ENCODE measurements at places on chromosomes 6 and 20. TPM values are rescaled to one million over a fixed set of nuclear protein-coding genes. Genes with fewer than 3 reads are reported as not detected.

Gene MYH7B
- total RNA-seq: 0.11 TPM

DNA sequence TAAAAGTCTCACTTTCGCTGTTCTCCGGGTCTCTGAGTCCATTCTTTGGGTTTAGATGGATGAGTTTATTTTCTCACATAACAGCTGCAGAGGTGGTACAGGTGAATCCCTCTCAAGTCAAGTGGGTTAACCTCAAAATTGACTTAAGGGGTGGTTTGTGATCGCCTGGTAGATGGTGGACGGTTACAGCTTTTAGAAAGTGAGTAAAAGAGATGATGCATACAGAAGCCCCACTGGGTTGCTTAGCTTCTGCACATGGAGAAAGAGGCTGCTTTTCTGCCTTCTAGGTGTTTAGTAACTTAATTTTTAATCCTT lies 146.7 kb downstream of the TRIM27 start:
- peaks cover 95% of the 10 kb centered on the region for H3K27me3 ChIP-seq
- H3K4me1 ChIP-seq: no peaks in the 10 kb centered on the region
- no peak overlapping the region for H3K4me3 ChIP-seq
- no peak overlapping the region for H3K27ac ChIP-seq
- no peak for DNase-seq

GRCh38 chr6:72084992-72085569 lies 198.7 kb downstream of the RIMS1 start:
- no peak overlapping the region for H3K27ac ChIP-seq
- DNase-seq: peak; percentile 46
- H3K4me1 ChIP-seq: no peaks in the 10 kb centered on the region
- H3K4me3 ChIP-seq: no peak overlapping the region

- no peaks in the 10 kb centered on the region for H3K27me3 ChIP-seq
- no peaks in the 10 kb centered on the region for H3K36me3 ChIP-seq
- no peak overlapping the region for H3K4me3 ChIP-seq
- no peak for DNase-seq
- H3K4me1 ChIP-seq: no peaks in the 10 kb centered on the region
Measured at GRCh38 chr6:123169774-123170095, 173.7 kb downstream of the CLVS2 start.

Gene FAM162B
- not detected for total RNA-seq

DNA sequence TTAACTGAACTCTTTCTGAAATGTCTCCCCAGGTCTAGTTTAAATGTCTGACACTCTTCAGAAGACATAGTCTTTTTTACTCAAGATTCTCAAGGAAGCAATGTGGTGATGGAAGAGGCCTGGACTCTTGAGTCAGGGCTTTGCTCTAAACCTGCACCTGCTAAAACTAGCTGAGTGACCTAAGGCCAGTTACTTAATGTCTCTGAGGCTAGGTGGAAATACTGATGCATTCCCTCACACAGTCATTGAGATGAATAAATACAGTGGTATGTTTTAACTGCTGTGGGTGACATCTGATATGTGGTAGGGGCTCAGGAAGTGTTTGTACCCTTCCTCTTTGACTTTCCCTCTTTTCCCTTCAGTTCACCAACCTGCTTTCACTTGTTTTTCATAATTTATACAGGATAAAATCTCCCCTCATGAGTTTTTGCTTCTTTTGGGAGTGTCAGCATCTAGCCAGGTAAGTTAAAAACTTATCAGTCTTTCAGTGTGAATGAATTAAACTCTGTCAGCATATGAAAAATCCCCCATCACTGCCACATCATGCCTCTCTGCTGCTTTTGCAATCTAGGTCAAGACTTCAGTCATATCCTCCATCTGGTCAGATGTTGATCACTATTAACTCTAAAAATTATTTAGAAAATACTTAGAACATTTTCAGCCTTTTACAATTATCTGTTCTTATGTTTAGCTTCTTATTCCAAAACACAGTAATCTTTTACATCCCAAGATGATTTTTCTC lies 178.7 kb upstream of the TNFAIP3 start:
- H3K4me3 ChIP-seq: no peak overlapping the region
- no peak for DNase-seq
- H3K27me3 ChIP-seq: no peaks in the 10 kb centered on the region
- H3K4me1 ChIP-seq: 0 out of 2 replicates have a peak, but pooled peaks cover 5% of the 10 kb centered on the region

Gene SPEF1
- total RNA-seq: not detected

DNA sequence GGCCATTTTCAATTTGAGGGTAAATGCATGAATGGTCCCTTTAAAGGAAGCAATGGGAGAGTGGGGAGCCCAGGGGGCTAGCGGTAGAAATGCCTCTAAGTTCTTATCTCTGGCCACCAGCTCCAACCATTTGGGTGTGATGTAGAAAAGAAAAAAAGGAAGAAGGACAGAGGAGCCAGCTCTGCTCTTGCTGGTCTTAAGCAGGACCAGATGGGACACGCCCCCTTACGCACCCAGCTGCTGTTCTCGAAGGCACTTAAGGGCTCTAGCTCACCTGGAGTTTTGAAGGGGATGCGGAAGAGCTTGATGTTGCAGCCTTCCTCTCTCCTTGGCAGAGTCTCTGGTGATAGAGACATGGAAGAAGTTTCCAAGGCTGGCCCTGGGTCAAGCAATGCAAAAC lies 59.5 kb upstream of the RNF144B start:
- H3K27me3 ChIP-seq: no peaks in the 10 kb centered on the region
- no peaks in the 10 kb centered on the region for H3K4me1 ChIP-seq
- no peak overlapping the region for H3K4me3 ChIP-seq
- no peak for DNase-seq

Gene CENPQ
- 10.8 TPM for total RNA-seq

DNA sequence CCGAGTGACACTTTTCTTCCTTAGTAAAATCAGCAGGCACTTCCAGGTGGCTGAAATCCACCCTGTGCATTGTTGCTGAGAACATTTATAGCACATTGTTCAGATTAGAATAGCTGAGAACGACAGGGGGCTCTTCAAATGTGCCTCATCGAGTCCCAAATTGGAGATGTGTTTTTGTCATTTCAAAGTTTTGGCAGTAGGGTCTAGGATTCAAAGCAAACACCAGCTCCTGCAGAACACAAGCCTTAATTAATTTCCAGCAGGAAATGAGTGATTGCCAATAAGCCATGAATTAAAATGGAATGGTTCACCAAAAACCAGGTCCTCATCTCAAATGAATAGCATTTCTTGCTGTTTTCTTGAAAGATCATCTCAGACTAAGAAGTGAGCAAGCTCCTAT lies 171.6 kb downstream of the PLCB1 start:
- no peaks in the 10 kb centered on the region for H3K27me3 ChIP-seq
- DNase-seq: no peak
- H3K36me3 ChIP-seq: no peaks in the 10 kb centered on the region

- H3K27me3 ChIP-seq: no peaks in the 10 kb centered on the region
- H3K27ac ChIP-seq: no peak overlapping the region
- no peak overlapping the region for H3K4me3 ChIP-seq
- no peaks in the 10 kb centered on the region for H3K4me1 ChIP-seq
- DNase-seq: peak; percentile 1
- H3K36me3 ChIP-seq: no peaks in the 10 kb centered on the region
Measured at GRCh38 chr6:95232446-95232845, 344.9 kb upstream of the MANEA start.
